ENCODE measurements at places on chromosomes 1 and 21.

GRCh38 chr1:203915811-203916210 lies 54.4 kb downstream of the SNRPE start:
- no peak for DNase-seq

- no peak for DNase-seq
These were observed 1.1 kb upstream of the GUCA2A start for GRCh38 chr1:42165511-42166210.

GRCh38 chr1:62433861-62434617 lies 2.8 kb upstream of the USP1 start:
- DNase-seq = no peak

- DNase-seq = no peak
These were observed 112.4 kb downstream of the PLXNA2 start for GRCh38 chr1:208131621-208132286.

DNA sequence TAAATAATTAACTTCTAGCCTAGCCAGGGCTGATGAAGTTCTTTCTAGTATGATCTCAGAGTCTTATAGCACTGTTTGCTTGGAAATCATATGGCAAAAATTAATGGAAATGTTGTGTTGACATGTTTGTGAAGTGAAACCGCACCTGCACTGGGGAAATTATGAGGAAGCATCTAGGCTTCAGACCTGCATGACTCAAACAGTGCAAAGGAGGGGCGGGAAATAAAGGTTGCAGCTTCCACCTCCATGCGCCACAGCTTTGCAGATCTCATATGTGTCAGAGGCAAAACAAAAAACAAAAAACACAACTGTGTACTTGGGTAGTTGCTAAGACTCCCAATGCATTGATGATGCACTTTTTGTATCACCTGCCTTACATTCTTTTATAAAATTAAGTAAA lies 1080.6 kb downstream of the PLA2G4A start:
- DNase-seq = no peak

Data from cortex of kidney (tissue), 1 donor.